ENCODE measurements at places on chromosomes 16 and 17. TPM values are rescaled to one million over a fixed set of nuclear protein-coding genes. Genes with fewer than 3 reads are reported as not detected.

The HAS3 gene
- 2.2 TPM for polyA plus RNA-seq

The KRTAP4-1 gene
- not detected for polyA plus RNA-seq

The KRTAP4-16 gene
- not detected for polyA plus RNA-seq

- DNase-seq, result no peak
Measured at GRCh38 chr17:79628861-79629547, 18.2 kb upstream of the RBFOX3 start.
